ENCODE measurements at places on chromosomes 16 and 17.

- DNase-seq: peak; percentile 6
These were observed 66.5 kb upstream of the LGALS9 start for GRCh38 chr17:27564463-27564862.

GRCh38 chr16:17784073-17784472 lies 313.3 kb upstream of the XYLT1 start:
- no peak for DNase-seq

DNA sequence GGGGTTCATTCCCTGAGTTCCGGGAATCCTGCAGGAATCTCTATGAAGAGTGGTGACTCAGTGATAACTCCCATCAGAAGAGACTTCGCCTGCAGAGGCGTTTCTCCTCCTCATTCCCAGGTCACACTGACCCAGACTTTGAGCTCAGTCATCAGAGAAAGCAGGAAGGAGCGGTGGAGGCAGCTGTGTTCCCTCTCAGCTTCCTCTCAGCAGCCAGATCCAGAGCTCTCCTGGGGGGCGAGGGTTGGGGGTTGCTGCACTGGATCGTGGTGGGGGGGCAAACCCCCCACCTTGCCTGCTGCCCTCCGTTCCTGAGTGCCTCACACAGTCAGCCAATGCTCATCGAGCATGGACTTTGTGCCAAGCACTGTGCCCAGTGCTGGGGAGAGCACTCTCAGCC lies 271.2 kb downstream of the CBLN1 start:
- DNase-seq: no peak

DNA sequence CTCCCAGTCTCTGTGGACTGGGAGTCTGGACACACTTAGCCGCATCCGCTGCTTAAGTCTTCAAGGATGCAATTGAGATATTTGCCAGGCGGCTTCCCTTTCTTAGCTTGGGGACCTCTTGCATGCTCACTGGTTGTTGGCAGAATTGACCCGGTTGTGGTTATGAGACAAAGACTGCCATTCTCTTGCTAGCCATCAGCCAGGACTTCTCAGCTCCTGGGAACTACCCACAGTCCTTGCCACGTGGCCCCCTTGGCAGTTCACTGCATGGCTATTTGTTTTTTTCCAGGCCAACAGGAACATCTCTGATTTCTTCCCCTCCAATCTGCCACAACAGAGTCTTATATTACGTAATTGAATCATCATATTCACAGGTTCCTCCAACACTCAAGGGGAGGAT lies 25.5 kb downstream of the CACNG4 start:
- no peak for DNase-seq

DNA sequence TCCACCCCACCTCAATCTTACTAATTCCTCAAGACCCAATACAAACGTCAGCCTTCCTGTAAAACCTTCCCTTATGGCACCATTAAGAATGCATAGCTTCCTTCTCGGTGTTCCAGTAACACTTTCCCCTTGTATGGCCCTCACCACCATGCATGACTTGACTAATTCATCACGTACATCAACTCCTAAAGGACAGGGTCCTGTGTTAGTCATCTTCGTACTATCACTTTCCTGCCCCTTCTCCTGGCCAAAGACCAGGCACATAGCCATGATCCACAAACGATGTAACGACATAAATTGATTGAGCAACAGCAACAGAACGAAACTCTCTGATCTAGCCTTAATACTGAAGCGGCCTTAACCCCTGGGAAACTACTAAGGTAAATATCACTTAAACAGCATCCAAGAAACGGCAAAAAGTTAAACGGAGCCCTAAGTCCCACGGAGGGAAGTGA lies 612 bp downstream of the PSMD12 start:
- no peak for DNase-seq

GRCh38 chr16:46775214-46775613 lies 27.1 kb upstream of the MYLK3 start:
- no peak for DNase-seq

GRCh38 chr17:67461228-67461780 lies 84.2 kb downstream of the PITPNC1 start:
- no peak for DNase-seq

GRCh38 chr17:8176197-8176940 lies at the start of gene TMEM107:
Gene TMEM107 (minus strand): TSS chr17:8176380. CDS start chr17:8176286, 94 bp downstream.
- DNase-seq: peak; percentile 97

- DNase-seq: no peak
These were observed 145.9 kb downstream of the SHISA9 start for GRCh38 chr16:13047276-13047675.

DNA sequence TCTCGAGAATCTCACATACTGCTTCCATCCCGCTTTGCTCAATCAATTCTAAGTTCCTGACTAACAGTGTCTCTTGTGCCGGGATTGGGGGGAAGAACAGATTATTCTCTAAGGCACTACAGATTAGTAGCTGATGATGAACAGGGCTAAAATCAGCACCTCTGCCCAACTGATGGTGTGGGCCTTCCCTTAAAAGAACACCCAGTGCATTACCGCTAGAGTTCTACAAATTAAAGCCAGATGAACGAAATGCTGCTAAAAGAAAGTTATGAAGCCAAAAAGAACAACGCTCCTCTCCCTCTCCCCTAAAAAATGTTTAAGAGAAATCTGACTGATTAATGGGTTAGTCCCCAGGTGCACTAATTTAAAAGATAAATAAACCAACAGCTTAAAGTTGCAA lies 4.4 kb downstream of the CDC27 start:
- DNase-seq: no peak

- no peak for DNase-seq
These were observed 16.2 kb downstream of the CHP2 start for GRCh38 chr16:23771027-23771426.

DNA sequence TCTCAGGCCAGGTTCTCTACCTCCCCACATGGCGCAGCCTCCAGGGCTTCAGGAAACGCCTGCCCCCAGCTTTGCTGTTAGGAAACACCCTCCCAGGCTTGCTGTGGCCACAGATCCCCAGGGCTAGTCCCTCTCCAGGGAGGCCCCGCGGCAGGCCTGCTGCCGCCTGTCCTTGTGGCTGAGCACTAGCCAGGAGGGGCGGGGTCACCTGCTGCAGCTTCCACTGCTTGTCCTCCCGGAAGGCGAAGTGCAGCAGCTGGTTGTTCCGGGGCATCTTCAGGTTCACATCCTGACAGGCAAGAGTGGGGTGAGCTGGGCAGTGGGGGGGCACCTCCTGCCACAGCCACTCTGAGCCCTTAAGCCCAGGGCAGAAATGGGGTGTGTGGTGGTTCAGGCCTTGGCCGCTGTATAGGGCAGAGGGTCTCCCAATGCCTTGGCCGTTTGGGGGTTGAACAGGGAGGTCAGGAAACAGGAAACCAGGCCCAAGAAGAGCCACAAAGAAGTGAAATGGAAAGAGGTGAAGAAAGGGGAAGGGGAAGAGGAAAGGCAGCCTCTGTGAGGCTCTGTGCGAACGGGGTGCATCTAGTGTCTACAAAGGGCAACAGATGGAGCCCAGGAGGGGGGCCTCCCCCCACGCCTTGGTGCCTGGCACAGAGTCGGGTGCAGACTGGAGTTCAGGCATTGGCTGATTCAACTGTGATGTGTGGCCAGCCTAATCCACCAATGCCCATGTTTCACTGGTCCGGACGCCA lies 2.0 kb downstream of the ROGDI start:
- peak; percentile 91 for DNase-seq

DNA sequence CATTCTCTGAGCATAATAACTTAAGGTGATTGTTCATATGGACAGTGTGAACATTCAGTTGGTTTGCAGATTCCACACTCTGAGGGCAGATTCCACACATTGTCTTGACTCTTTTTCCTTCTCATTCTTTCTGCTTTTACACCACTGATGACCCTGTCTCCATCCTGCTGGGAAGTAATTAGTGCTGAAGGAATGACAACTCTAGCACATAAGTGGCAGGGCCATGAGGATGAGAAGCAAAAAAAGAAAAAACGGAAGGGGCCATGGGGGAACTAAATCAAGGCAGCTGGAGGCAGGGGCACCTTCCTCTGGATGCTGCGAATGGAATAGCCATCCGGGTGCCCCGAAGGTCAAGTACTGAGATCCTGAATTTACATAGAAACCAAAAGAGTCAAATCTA lies 944.0 kb downstream of the KCNJ2 start:
- DNase-seq: no peak

DNA sequence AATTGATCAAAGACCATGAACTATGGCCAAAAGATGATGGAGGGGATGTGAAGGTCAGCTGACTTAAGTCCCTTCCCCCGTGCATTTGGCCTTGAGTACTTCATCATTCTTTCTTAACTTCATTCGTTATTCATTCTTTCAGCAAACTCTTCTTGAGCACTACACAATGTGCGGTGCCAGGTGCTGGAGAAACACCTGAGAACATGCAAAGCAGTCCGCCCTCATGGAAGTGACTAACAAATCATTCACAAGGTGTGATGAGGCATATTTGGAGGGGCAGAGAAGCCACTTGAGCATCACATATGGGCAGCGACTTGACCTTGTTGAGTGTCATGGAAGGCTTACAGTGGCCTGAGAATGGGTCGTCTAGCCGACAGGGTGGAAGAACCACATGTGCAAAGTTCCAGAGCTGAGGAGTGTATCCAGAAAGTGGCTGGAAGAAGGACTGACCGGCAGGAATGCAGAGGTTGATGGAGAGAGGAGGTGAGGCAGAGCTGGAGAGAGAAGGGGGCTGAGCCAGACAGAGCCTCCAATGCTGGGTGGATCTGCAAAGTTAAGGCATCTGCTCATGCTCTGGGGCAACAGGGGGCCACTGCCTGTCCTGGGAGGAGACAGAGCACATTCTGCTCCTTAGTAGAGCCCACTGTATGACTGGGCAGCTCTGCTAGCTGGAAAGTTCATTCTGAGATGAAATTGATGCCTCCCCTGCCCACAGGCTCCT lies 25.1 kb upstream of the EIF1 start:
- no peak for DNase-seq

GRCh38 chr16:51522902-51523301 lies 371.8 kb upstream of the SALL1 start:
- no peak for DNase-seq

DNA sequence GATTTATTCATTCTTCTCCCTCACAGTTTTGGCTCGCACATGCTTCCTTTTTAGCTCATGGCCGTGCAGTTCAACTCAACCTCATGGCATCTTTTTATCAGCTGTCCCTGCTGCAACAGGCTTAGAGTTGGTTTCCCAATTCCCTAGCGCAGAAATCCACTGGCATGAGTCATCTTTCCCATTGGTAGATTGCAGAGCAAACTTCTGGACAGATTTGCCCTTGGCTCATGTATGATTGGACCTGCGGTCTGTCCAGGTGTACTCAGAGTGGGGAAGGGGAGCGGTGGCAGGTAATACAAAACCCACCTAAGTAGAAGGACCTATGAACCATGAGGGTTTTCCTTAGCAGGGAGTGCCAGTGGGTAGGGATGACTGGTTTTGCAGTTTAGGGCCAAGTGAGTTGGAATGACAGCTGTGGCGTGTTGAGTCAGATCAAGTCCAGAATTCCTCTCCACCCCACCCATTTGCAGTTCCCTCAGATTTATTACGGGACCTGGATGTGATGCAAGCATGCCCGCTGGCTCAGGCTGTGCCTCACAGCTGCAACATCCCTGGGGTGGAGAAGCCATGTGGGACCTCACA lies 584.7 kb downstream of the WWOX start:
- DNase-seq: no peak

DNA sequence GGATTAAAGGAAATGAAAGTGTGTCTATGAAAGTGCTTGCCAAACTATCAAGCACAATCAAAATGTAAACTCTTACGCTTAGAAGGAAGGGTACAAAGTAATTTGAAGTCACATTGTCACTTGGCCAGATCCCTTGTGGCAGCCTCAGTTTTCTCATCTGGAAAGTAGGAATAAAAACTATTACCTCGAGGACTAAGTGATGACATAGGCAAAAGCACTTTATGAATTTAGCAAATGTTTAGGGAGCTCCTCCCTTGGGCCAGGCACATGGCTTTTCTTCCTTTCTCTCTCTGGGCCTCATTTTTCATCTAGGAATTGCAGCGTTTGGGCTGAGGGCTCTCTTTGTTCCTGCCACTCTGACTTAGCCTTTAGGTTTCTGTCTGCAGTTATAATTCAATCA lies 28.5 kb downstream of the DYNLL2 start:
- DNase-seq: no peak

DNA sequence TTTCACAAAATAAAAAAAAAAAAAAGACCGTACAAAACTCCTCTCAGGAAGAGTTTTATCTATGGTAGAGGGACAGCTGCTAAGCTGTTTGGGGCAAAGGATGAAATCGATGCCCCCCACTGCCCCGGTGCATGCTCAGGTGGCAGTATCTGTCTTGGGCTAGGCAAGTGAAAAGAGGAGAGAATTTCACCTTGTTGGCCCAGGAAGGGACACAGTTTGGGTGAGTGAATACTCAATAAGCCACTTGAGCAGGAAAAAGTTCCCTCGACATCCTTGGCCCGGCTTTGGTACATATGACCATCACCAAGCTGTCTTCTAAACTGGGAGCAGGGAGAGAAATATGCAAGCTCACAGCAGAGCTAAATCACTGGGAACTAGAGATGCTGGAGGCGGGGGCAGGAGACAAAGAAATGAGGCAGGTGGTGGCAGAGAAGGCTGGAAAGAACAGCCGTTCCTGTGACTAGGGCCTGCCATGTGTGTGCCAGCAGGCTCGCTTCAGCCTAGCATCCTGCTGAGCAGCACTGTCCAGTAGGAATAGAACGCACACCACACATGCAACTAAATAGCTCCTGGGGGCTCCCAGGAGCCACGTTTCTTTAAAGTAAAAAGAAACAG lies 8.2 kb upstream of the EIF1 start:
- DNase-seq: no peak

GRCh38 chr17:17181666-17182597 lies 24.2 kb downstream of the PLD6 start:
- no peak for DNase-seq

GRCh38 chr16:19829844-19830692 lies 54.6 kb downstream of the GPRC5B start:
- no peak for DNase-seq

- no peak for DNase-seq
These were observed 232.4 kb downstream of the CCDC182 start for GRCh38 chr17:57512691-57513090.

- no peak for DNase-seq
These were observed 50.7 kb downstream of the PRMT7 start for GRCh38 chr16:68361485-68361884.

- DNase-seq: no peak
These were observed 5.9 kb downstream of the GSPT1 start for GRCh38 chr16:11909653-11910545.

DNA sequence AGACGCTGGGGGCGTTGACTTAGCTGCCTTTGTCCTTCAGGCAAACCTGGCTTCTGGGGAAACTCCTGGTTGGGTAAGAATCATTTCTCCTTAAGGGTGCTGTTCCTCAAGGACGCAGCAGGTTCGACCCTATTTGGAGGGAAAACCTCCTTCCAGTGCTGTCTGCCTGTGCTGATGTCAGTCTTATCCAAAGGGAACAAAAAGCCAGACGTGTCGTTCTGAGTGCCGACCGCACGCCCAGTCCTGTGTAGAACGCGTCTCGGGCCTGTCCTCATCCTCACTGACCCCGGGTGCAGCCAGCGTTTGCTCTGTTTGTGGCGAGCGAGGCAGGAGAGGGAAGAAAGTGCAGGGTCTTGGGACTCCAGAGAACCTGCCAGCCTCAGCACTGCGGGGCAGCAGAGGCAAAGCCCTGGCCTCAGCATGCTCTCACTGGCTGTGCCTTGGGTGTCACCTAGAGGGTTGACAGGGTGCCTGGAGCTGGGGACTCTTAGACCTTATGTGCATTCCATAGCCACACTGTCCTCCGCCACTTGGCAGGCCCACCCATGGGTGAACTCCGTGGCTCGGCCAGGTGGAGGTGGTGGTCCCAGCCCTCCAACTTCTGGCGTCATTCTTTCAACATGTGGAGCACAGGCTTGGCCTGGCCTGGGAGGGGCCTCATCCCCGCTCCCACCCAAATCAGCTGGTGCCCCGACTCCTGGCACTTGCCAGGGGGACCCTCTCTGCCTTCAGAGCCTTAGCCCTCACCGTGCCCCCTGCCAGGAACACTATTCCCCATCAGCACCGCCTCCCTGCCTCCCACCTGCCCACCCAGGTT lies 6.0 kb downstream of the SNN start:
- DNase-seq: peak; percentile 76

Data from spleen (tissue), 13 donors.